Omental fat pad (tissue), 4 donors: ENCODE measurements at places on chromosomes 4 and X. TPM values are rescaled to one million over a fixed set of nuclear protein-coding genes. Genes with fewer than 3 reads are reported as not detected.

Gene SAGE1
- not detected for total RNA-seq

Gene PDGFRA
- 164 TPM for total RNA-seq

Gene IDH3G
- total RNA-seq, result 71.9 TPM

Gene PNMA6A
- 1.6 TPM for total RNA-seq

Gene SOWAHB
- not detected for total RNA-seq

Gene HELT
- not detected for total RNA-seq

DNA sequence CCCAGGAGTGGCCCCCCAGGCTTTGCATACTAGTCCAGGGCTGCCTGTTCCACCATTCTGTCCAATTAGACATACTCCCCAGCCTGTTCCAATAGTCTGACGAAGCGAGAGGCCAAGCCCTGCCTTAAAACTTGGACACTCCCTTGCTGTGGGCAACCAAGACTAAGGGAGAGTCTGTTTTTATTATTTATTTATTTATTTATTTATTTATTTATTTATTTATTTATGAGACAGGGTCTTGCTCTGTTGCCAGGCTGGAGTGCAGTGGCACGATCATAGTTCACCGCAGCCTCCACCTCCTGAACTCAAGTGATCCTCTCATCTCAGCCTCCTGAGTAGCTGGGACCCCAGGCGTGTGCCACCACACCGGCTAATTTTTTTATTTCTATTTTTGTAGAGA is 6.6 kb downstream of the KIT start:
- DNase-seq, result no peak

DNA sequence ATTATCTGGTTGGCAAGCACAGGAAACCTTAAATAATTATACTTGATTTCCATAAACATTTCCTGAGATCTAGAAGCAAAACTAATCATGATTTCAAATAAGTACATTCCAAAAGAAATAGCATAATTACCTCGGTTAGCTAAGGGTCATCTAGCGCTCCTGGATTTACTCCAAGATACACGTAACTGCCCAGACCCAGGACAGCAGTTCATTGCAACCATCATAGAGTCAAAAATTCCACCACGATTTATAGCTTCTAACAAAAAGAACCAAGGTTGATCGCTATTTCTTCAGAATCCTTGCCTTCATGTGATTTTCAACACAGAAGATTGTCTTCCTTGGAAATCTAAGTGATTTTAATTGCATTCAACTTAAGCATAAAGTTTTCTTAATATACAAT is 1235.5 kb upstream of the TENM3 start:
- DNase-seq, result no peak

GRCh38 chrX:109624641-109625616 is at the start of gene KCNE5:
Gene KCNE5 (minus strand): TSS chrX:109625172. CDS start chrX:109625020, 152 bp downstream.
- DNase-seq, result no peak

GRCh38 chr4:148182230-148182911 is 259.8 kb downstream of the NR3C2 start:
- DNase-seq, result no peak

GRCh38 chr4:147740176-147740575 is 8.3 kb downstream of the ARHGAP10 start:
- DNase-seq, result no peak

DNA sequence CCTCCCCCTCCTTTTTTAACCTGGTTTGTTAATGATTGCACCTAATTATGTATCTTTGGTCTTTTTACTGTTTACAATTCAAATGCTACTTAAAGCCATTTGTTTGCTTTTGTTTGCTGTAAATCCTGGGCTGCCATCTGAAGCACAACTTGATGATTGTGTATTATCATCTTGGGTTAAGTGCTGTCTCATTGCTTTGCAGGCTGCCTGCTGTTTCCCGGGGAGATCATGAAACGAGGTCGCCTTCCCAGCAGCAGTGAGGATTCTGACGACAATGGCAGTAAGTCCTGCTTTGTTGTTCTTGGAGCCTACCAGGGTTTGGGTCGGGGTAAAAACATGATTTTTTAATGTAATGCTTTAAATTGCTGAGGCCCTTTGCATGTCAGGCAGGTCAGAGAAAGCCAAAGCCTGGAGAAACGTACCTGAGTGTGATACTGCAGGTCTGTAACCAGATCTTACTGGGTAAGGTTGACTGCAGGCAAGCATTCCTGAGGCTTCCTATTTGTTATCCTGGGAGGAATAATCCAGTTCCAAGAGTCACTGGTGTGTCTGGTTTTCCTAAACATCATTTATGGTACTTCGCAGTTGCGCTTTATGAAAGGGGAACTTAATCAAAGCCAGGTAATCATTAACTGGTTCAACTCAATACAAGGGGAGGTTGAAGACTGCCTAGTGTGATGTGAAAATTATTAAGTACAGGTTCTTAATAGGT is 22.2 kb downstream of the JADE1 start:
- no peak for DNase-seq

DNA sequence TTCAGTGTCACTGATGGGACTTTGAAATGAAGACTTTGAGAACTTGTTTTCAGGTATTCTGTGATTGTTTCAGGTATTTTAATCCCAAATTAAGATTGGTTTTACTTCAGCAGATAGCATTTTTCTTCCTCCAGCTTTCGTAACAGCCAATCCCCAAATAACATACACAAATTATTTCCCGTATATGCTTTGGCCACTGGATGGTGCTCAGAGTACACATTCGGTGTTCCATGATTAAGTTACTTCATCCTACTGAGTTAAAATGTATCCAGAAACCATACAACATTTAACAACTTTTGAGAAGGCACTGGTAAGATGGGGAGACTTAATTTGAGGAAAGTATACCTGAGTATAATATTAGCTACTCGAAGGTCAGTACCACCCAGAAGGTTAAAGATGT is 233.4 kb upstream of the FAM47A start:
- DNase-seq, result no peak

GRCh38 chrX:41009850-41010846 is 75.1 kb upstream of the USP9X start:
- DNase-seq, result peak; percentile 33

DNA sequence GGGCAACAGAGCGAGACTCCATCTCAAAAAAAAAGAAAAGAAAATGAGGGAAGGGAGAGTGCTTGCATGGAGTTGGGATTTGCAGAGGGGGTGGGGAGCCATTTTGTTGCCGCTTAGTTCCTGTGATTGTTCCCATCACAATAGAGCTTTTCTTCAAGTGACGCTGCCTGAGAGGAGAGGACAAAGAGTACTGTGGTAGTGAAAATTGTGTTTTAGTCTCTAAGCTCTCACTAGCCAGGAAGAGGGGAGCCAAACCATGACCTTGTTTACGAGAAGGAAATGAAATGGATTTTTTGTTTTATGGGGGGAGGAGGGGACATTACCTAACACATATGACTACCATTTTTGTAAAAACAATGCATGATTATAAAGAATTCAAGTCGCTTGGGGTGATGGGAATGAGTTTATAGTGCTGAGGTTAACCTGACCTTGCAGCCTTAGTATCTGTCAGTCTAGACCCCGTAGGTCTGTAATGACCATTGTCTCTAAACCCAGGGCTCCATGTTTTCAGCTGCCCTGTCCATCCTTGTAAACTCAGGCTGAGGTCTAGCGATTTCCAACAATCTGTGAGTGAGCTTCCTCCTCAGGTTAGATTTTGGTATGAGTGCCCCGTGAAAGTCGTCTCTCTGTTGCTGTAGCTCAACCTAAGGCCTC is 18.8 kb downstream of the SRD5A3 start:
- no peak for DNase-seq

DNA sequence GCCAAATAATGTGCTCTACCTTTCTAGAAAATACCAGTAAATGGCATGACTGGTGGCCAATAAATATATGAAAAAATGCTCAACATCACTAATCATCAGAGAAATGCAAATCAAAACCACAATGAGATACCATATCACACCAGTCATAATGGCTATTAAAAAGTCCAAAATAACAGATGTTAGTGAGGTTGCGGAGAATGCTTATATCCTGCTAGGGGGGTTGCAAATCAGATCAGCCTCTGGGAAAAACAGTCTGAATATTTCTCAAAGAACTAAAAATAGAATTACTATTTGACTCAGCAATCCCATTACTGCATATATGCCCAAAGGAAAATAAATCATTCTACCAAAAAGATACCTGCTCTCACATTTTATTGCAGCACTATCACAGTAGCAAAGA is 115.1 kb downstream of the RASGEF1B start:
- DNase-seq, result no peak

GRCh38 chr4:153393397-153393796 is 48.9 kb downstream of the MND1 start:
- DNase-seq, result no peak

DNA sequence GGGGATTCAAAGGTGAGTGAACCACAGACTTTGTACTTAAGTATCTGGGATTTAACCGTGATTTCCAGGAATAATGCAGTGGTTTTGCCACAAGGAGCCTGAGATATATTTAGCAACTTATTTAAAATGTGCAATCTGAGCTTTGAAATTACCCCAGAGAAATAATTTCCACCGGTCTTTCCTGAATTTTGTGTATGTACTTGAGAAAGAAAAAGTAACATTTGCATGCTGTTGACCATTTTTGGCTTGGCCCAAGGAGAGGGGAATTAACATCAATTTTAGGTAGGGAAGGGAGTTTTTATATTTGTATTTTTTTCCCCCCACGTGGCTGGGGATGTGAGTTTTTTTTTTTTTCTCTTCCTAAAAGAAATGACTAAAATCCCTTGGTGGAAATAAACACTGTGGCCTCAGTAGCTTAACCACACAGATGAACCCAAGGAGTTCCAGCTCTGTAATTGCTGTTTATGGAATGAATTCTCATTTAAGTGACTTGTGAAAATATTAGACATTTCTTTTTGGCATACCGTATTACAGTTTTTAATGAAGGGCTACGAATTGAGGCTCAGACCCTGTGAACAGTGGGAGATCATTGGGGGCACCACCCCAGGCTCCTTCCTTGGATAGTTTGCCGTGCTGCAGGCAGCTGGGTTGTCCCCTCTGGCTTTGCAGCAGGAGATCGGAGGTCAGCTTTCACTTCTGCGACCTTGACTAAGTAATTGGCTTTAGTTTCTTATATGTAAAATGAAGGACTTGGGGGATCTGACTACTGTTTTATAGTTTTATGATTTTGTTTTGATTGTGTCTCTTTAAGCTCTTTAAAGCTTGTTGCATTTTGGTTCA is 116.1 kb downstream of the ARHGAP10 start:
- DNase-seq, result no peak

- DNase-seq, result no peak
Measured at GRCh38 chr4:99629962-99630554, 27.6 kb downstream of the C4orf54 start.

GRCh38 chr4:26074712-26075430 is 160.9 kb downstream of the SMIM20 start:
- no peak for DNase-seq

DNA sequence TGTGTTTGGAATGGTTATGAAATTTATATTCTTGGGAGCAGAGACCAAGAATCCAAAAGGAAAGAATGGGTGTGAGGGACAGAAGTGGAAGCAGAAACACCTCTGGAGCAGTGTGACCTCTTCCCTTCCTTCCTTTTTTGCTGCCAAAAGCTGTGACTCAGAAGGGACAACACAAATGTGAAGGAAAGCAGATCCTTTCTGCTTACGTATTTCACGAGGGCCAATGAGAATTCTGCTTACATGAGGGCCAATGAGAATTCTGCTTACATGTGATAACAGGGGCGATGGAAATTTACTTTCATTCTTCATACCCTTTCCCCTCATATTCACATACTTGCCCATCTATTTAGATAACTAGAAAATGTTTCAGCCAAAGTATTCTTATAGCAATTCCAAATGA is 404.6 kb downstream of the PRDM5 start:
- DNase-seq, result no peak

- DNase-seq, result no peak
Measured at GRCh38 chr4:98638661-98639060, 19.8 kb downstream of the TSPAN5 start.

DNA sequence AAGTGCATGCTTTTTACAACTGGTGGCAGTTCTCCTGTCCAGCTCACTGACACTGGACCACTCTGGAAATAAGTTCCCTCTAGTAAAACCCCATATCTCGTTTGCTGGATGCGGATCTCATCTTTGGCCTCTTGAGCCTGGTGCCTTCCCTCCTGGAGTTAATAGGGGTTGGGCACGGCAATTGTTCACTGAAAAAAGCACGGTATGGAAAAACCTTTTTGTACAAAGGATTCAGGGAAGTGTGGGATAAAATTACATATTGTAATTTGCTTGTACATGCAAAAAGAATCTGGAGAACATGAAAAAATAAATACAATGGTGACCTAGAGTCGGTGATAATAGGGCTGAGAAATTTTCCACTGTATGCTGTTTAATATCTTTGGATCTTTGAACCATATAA is 30.6 kb downstream of the TBC1D9 start:
- DNase-seq, result no peak

DNA sequence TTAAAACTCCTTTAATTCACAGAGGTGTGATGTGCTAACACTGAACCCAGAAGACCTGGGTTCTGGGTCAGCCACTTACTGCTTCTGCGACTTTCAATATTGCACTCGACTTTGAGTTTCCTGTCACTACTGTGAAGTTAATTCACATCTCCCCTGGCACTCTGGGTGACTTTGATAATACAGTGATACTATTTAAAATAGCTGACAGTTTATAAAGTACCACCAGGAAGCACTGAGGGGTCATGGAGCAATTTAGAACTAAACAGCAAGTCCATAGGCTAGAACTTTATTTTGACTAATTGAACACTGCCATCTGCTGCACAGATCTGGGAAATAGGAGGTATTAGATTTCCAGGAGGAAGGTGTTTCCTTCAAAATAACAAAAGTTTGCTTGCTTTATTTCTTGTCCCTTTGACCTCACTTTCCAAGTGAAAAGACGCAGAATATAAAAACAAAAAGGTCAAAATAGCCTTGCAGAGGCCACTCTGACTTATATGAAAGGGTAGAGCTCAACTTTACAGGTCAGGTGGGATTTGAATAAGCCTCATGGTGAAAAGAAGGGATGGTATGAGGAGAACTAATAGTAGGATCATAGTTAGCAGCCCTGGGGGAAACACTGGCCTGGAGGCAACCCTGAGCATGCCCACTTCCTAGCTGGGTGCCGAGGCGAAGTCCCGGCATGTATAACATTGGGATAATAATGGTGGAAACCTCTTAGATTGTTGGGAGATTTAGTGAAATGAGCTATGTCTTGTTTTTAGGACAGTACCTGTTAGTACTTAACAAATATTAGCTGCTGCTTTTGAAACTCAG is 53.4 kb downstream of the ZNF518B start:
- DNase-seq, result no peak
